Upper lobe of left lung (tissue), 6 donors: ENCODE measurements at places on chromosomes 6 and 20.

DNA sequence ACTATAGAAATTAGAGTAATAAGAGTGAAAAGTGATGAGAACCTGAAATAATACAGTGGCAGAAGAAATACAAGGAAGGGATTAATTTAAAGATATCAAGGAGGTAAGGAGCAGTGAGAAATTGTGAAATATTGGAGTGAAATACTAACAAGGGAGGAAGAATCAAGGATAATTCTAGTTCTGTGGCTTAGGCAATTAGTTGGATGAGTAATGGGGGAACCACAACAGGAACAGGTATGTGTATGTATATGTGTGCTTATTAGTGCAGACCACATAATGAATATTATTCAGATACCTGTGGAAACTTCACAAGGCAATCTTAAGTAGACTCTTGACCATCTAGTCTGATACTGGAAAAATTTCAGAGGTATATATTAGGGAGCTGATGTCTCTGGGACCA, 143.3 kb downstream of the TINAG start:
- DNase-seq = no peak

DNA sequence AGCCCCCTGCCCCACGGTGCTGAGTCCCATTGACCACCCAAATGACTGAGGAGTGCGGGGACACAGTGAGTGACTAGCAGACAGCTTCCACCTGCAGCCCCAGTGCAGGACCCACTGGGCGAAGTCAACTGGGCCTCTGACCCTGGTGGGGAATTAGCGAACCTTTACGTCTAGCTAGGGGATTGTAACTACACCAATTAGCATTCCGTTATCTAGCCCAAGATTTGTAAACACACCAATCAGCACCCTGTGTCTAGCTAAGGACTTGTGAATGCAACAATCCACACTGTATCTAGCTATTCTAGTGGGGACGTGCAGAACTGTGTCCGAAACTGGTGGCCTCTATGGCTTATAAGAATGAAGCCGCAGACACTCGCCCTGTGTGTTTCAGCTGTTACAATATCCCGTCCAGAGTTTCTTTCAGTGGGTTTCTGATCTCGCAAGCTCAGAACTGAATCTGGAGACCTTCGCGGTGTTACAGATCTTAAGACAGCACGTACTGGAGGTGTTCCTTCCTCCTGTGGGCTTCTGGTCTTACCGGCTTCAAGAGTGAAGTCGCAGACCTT, 21.1 kb upstream of the GMPR start:
- no peak for DNase-seq

- DNase-seq = no peak
Measured at GRCh38 chr6:144413418-144413817, 128.3 kb downstream of the UTRN start.

DNA sequence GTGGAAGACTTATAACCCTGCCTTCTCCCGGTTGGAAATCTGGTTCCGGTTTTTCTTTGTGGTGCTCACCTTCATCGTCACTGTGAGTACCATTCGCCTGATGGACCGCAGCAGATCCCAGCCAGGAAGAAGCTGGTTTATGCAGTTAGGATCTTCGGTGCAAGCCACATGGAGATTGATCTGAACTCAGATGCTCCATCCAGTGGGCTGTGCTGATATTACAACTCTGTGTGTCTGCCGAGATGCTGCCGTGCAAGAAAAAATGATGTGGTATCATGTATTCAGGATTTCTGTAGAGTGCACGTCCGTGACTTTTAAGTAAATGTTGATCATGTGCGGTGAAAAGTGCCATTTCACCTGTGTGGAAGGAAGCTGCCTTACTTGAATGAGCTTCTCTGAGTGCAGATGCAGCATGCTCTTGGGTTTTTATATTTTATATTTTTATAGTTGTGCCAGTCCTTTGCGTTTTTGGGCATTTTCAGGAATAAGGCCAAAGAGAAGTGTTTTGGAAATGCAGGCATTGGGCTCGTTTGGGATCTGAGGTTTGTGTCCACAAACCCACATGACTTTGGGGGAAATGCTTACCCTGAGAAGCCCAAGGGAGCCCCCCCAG, 39.2 kb downstream of the DYNLT1 start:
- DNase-seq = peak; percentile 46

DNA sequence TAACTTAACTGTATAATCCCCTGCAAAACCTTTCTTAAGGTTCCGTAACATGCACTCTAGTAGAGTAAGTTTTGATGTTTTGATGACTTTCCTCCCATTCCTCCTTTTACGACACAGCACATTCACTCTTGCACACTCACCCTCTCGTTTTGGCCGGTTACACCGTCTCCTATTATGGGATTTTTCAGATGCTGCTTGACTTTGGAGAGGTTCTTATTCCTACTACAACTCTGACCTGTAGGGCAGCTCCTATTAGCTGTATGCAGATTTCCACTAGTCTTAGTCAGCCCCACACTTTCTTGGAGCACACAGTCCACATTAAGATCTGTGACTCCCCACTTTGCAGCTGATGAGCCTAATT, 223.7 kb upstream of the SYNCRIP start:
- no peak for DNase-seq

GRCh38 chr6:136655239-136656014, 105.2 kb upstream of the MAP7 start:
- DNase-seq = peak; percentile 54

DNA sequence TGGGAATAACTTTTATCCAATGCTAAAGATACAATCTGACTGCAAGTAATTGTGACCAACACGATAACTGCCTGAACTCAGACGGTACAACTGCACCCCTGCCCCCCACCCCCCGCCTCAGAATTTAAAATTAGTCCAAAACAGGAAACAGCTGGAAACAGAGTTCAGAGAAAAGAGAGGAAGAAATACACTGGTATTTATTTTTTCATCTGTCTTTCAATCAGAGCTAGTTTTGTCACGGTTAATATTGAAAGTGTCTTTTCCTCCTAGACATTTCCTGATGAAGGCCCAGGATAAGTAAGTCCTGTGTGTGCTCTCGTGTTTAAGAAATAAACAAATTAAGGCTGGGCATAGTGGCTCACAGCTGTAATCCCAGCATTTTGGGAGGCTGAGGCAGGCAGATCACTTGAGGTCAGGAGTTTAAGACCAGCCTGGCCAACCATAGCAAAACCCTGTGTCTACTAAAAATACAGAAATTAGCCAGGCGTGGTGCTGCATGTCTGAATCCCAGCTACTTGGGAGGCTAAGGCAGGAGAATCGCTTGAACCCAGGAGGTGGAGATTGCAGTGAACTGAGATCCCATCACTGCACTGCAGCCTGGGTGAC, 21.5 kb downstream of the ACSS1 start:
- DNase-seq = no peak

- no peak for DNase-seq
Measured at GRCh38 chr6:22153384-22154158, 143.3 kb downstream of the PRL start.

GRCh38 chr20:44199877-44200276, 10.7 kb downstream of the OSER1 start:
- DNase-seq = no peak

DNA sequence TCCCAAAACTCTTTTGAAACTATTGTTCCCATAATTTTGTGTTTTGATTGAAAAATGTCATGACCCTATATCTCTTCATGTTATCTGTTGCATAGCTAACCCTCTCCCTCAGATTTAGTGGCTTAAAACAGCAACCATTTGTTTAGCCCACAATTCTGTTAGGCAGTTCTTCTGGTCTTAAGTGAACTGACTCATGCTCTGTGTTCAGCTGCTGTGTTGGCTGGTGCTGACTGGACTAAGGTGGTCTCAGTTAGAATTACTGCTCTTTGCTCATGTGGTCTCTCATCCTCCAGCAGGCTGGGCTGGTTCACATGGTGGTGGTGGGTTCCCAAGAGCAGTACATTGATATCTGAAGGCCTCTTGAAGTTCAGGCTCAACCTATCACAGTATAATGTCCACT, 80.8 kb downstream of the KHDC1L start:
- no peak for DNase-seq

DNA sequence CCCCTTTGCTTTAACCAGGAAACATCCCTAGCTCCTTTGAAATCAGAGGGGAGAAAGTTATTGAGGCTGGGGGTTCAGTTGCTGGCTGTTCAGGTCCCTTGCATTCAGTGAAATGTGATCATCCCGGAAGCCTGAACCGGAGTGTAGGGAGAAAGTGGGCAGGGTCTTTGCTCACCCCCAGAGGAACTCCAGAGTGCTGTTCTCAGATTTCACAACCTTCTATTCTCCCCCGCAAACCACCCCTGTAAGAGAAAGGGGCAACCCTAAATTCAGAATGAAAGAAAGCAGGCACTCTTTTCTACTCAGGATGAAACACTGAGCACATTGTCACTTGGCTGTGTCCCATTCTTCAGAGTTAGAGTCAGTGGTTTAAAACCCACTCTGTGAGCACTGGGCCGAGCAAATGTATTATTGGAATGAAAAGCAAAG, 139.8 kb downstream of the KHDC1L start:
- no peak for DNase-seq

GRCh38 chr6:144659202-144660182, 374.4 kb downstream of the UTRN start:
- DNase-seq = no peak

DNA sequence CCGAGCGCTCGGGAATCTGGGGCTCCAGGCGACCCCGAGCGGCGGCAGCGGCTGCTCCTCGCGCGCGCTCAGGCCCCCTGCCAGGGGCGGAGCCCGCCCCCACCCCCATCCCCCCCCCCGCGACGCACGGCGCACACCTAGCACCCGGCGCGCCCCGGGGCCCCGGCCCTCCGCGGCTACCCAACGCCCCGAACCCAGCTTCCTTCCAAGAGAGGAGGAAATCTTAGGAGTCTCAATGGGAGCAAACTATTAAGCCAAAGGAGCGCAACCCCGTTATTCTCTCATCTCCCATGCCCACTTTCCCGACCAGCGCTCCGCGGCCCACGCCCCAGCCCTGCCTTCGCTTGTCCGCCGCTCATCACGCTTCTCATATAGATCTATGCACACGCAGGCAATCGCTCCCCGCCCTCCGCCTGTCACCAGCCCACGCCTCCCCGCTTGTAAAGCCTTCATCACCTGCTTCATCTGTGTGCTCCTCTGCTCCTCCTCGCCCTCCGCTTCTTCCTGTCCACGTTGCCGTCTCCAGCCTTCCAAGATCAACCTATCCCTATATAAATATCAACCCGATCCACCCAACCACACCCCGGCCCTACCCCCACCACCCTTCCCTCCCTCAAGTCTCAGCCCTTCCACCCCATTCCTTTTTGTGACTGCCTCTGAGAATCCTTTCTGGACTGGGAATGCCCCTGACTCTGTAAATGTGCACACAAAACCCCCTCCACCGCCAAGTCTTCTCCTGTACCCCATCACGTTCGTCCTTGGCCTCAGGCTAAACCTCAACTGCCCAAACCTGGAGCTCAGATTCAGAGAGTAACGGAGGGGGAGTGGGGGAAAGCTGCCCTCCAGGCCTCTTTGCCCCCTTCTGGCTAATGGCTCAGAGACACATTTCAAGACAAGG, at the start of gene DLK2:
DLK2 (minus strand) TSS at position 18 of the 898 bp plus-strand sequence. CDS start 723 bp downstream, outside the sequence.
- DNase-seq = no peak
